GM23338 (cell line): ENCODE measurements at places on chromosomes 2 and 18. TPM values are rescaled to one million over a fixed set of nuclear protein-coding genes. Genes with fewer than 3 reads are reported as not detected.

DNA sequence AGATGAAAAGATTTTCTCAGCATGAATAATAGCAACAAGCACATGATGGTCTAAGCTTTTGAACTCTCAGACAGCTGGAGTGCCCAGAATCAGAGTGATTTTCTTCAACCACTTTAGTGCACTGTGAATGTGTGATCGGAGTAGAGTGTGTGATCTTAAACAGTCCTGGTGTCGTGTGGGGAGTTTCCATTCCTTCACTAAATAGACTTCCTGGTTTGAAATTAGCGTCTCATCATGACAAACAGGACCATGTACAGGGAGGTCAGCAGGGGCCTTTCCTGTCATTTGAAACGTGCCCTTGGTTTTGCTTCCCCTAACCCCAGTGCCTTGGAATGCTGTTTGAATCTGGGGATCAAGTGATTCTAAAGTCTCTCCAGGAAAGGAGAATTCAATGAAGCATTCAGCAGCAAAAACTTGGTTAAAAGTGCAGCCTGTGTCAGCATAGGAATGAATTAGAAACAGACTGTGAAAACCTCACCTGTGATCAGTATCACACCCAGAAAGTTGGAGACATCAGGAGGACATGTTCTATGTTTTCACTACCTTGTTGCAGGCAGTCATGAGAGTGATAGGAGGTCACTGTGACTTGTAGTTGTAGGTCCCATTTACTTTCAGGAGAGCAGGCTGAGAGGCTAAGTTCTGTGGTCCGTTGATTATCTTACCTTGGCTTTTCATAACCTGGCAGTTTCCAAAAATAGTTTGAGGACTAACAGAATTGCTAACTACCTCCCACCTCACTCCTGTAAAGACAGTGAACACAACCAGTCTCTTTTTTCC is 400.3 kb downstream of the MTX2 start:
- DNase-seq: peak; percentile 27
- no peak overlapping the region for H3K27ac ChIP-seq
- no peaks in the 10 kb centered on the region for H3K36me3 ChIP-seq
- H3K4me1 ChIP-seq: peaks cover 11% of the 10 kb centered on the region; the same call in 1 of the 2 replicates
- H3K27me3 ChIP-seq: peaks cover 21% of the 10 kb centered on the region

GRCh38 chr2:8437949-8438400 is 243.9 kb upstream of the ID2 start:
- H3K27ac ChIP-seq: no peak overlapping the region
- peaks cover 14% of the 10 kb centered on the region for H3K4me1 ChIP-seq
- no peak overlapping the region for H3K4me3 ChIP-seq
- no peak for DNase-seq
- no peaks in the 10 kb centered on the region for H3K36me3 ChIP-seq
- H3K27me3 ChIP-seq: no peaks in the 10 kb centered on the region

- H3K4me1 ChIP-seq: peaks cover 15% of the 10 kb centered on the region
- H3K27me3 ChIP-seq: no peaks in the 10 kb centered on the region
- DNase-seq: no peak
- H3K36me3 ChIP-seq: no peaks in the 10 kb centered on the region; the same call in 1 of the 2 replicates
- no peak overlapping the region for H3K4me3 ChIP-seq
Measured at GRCh38 chr2:72956936-72957335, 39.6 kb downstream of the EMX1 start.

DNA sequence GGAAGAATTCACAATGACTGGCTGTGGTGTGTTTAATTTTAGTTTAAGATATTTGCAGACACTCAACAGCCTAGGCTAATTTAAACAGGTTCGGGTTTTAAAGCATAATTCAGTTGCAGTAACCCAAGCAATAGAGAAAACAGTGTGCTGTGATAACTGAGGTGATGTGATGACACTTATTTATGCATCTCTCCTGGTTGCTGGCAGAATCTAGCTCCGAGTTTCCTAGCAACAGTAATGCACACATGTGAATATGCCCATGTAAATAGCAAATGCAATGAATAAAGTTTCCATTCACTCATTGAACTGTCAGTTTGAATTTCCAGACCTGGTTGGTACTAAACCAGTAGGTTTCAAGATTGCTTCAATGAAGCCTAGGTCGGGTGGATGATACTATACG is 426.5 kb downstream of the TMX3 start:
- H3K4me1 ChIP-seq: no peaks in the 10 kb centered on the region
- no peak overlapping the region for H3K27ac ChIP-seq
- no peaks in the 10 kb centered on the region for H3K36me3 ChIP-seq
- no peak for DNase-seq

- H3K36me3 ChIP-seq: 0 out of 2 replicates have a peak, but pooled peaks cover 3% of the 10 kb centered on the region
- no peaks in the 10 kb centered on the region for H3K27me3 ChIP-seq
- H3K27ac ChIP-seq: 0 out of 2 replicates have a peak overlapping the region, but pooled peaks have one; percentile 6
- peaks cover 10% of the 10 kb centered on the region; the same call in 1 of the 2 replicates for H3K4me1 ChIP-seq
Measured at GRCh38 chr2:96261328-96262003, 4.3 kb downstream of the TMEM127 start.

DNA sequence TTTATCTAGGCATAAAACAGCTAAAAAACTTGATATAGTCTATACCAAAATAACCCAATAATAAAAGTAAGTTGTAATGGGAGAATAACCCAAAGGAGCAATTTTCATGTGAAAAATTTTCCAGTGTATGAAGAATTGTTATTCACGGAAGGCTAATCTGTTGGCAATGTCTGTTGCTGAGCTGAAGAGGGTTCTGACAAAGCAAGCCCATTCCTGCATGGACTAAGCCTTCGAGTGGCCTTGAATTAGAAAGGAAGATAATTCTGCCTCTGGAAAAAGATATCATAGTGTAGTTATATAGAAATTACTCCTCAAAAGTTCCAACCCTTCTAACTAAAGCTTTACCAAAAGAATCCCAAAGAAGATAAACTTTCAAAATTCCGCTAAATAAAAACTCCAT is 101.5 kb downstream of the MAP2 start:
- H3K4me3 ChIP-seq: no peak overlapping the region
- peaks cover 7% of the 10 kb centered on the region for H3K4me1 ChIP-seq
- peaks cover 61% of the 10 kb centered on the region for H3K27me3 ChIP-seq
- no peak for DNase-seq
- H3K27ac ChIP-seq: no peak overlapping the region

- no peaks in the 10 kb centered on the region for H3K36me3 ChIP-seq
- H3K27me3 ChIP-seq: no peaks in the 10 kb centered on the region
- no peak overlapping the region for H3K27ac ChIP-seq
- peak; percentile 39 for DNase-seq
Measured at GRCh38 chr2:161570424-161571050, 53.7 kb upstream of the SLC4A10 start.

DNA sequence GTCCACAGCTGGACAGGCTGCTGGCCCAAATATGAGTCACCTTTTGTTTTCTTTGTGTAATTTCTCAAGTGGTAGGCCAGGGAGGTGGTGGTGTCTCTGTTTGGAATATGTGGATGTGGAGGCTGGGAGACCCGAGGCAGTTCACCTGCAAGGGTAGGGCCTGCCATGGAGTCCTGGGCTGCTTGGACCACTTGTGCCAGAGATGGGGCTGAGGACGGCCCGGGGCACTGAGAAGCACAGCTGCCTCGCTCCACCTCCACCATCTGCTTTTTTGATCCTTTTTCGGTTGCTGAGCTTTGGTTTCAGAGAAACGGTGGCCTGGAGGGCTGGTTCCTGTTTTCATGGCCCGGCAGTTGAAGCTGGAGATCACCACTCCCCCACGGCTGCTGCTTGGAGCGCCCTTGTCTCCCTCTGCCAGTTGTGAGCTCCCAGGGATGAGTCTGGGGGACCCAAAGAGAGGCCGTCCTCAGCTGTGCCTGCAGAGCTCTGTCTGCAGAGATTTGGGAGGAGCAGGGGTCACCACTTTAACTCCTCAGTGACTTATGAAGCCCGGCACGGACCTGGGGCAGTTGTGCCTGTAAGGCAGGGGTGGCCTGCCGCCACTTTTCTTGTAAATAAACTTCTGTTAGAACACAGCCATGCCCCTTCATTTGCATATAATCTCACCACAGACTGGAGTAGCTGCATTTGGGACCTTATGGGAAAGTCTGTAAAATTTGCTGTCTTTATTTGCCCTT is 67.6 kb upstream of the MCFD2 start:
- H3K36me3 ChIP-seq: no peaks in the 10 kb centered on the region
- peaks cover 8% of the 10 kb centered on the region for H3K4me1 ChIP-seq
- H3K4me3 ChIP-seq: no peak overlapping the region

GRCh38 chr2:37456479-37456878 is 112.0 kb downstream of the QPCT start:
- H3K27ac ChIP-seq: no peak overlapping the region
- no peaks in the 10 kb centered on the region for H3K27me3 ChIP-seq
- no peaks in the 10 kb centered on the region for H3K36me3 ChIP-seq

GRCh38 chr18:48990481-48991318 is 39.9 kb upstream of the SMAD7 start:
- no peak for DNase-seq
- H3K4me3 ChIP-seq: no peak overlapping the region
- no peaks in the 10 kb centered on the region for H3K27me3 ChIP-seq
- H3K27ac ChIP-seq: no peak overlapping the region
- no peaks in the 10 kb centered on the region for H3K4me1 ChIP-seq
- H3K36me3 ChIP-seq: no peaks in the 10 kb centered on the region

DNA sequence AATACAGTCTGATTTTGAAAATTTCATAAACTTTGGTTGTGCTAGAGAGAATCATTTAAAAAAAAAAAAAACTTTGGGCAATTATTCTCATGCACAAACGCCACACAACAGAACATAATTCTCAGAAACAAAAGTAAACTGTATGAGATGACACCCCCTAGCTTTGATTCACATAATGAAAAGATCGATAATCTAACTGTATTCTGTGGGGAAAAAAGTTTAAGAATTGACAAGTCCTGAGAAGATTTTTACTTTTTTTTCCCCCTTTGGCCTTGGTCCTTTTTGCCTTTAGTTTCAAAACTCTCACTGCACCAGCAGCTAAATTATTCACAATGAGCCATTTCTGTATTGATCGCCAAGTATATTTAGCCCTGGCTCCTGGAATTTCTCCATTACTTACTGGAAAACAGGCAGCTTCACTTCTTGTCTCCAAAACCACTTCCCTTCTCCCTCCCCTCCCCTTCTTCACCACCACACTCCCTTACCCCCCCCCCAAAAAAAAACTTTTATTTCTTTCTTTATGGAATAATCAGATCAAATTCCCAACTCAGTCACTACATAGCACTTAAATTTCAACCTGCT is 2.0 kb downstream of the IKZF2 start:
- H3K4me3 ChIP-seq: peak overlapping the region; percentile 66
- no peaks in the 10 kb centered on the region for H3K36me3 ChIP-seq
- DNase-seq: no peak
- peaks cover 9% of the 10 kb centered on the region for H3K27me3 ChIP-seq
- peak overlapping the region; percentile 84 for H3K27ac ChIP-seq

GRCh38 chr18:75066936-75067335 is 142.0 kb downstream of the PTGR3 start:
- DNase-seq: no peak
- H3K27ac ChIP-seq: no peak overlapping the region
- no peaks in the 10 kb centered on the region for H3K4me1 ChIP-seq
- no peaks in the 10 kb centered on the region for H3K36me3 ChIP-seq
- H3K27me3 ChIP-seq: no peaks in the 10 kb centered on the region

The KLHL29 gene
- total RNA-seq: 5.7 and 6.5 TPM in 2 replicates

The SGPP2 gene
- not detected in 2 replicates for total RNA-seq

The KIF5C gene
- 46.5 and 49.1 TPM in 2 replicates for total RNA-seq

The SIX2 gene
- 0.31 and 0.87 TPM in 2 replicates for total RNA-seq

The TUBA3E gene
- 0.21 and 0.66 TPM in 2 replicates for total RNA-seq

The DSG1 gene
- total RNA-seq: 0.04 TPM in 1 of 2 replicates, not detected in the other

The DSEL gene
- total RNA-seq: 20.8 and 24.1 TPM in 2 replicates

The EGR4 gene
- not detected in 2 replicates for total RNA-seq

The OTOS gene
- not detected in 2 replicates for total RNA-seq
